Neuronal stem cell (in vitro differentiated cells): ENCODE measurements at places on chromosomes 11 and 22.

DNA sequence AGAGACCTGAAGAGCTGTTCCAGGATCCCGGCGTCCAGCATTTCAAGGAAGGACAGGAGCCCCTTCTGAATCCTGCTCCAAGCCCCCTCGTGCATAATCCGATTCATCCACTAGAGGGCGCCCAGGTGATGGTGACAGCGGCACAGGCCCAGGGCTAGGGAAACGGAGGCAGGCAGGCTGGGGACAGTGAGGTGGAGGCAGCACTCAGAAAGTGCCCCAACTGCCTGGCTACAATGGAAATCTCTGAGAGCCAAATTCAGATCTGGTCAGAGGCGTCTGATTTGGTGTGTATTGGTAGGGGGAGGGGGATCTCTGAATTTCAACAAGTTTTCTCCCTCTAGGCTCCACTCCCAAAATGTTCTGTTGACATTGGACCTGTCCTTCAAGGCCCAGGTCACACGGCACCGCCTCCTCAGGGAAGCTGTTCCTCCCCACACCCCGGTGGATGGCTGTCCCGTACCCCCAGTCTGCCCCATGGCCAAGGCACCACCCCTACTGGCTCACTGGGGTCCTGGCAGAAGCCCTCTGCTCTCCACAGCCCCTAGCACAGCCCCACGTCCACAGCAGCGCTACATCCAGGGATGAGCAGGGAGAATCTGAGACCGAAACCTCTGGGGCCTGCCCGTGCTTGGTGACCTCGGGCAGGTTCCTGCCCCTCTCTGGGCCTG is 142.9 kb downstream of the CRYBB2 start:
- DNase-seq, result peak; percentile 67

GRCh38 chr11:134346976-134347350 is 15.2 kb downstream of the GLB1L2 start:
- DNase-seq, result no peak

GRCh38 chr22:32204040-32204855 is 625 bp downstream of the RFPL2 start:
- no peak for DNase-seq

- no peak for DNase-seq
These were observed 30.1 kb downstream of the CACNA1I start for GRCh38 chr22:39600491-39601179.
